ENCODE measurements at places on chromosomes 5 and 9.

DNA sequence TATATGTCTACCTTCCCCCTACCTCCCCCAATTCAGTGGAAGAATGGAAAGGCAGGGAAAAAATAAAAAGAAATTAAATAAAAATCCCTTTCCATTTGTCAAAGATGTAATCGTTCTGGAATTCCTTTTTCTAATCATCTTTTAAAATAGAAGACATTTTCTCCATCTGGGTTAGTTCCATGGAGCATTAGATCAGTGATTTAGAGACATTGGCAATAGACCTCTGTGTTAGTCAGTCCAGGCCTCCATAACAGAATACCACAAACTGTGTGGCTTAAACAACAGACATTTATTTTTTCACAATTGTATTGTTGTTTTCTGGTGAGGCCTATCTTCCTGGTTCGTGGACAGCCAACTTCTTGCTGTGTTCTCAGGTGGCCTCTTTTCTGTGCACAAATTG lies 516.6 kb upstream of the DAB2 start:
- no peak for DNase-seq

- DNase-seq, result no peak
Measured at GRCh38 chr9:91056917-91057316, 255.3 kb downstream of the SYK start.

- peak; percentile 43 for DNase-seq
Measured at GRCh38 chr9:128218518-128219389, 15.6 kb downstream of the DNM1 start.

DNA sequence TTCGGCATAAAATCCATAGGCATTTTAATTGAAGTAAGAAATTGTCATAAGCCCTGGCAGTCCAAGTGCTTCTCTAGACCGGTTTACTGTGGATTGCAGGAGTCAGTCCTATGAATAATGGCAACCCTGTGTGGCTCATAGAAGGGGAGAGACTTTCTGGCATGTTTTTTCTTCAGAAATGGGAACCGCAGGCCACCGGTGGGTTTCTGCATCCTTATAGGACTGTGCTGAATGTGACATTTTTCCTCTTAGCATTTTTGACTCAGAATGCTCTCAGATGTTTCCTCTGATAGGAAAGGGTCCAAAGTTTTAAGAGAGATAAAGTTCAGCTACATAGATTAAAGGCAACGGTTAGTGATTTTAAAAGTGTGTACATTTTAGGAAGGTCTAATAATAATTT lies 6.3 kb downstream of the DAPK1 start:
- DNase-seq, result no peak

DNA sequence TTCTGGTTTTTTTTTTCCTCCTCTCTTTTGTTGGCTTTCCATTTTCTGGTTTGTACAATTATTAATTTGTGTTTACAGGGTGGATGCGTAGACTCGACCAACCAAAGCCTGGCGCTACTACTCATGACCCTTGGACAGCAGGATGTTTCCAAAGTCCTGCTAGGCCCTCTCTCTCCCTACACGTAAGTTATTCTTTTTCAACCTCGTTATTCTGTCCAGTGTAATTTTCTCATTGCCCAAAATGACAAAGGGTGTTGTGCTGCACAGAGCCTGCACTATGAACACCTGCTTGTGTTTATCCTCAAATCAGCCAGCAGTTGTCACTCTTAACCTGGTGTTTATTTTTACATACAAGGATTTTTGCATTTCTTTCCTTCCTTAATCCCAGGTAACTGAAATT lies 56.6 kb downstream of the RCL1 start:
- DNase-seq, result peak; percentile 44

DNA sequence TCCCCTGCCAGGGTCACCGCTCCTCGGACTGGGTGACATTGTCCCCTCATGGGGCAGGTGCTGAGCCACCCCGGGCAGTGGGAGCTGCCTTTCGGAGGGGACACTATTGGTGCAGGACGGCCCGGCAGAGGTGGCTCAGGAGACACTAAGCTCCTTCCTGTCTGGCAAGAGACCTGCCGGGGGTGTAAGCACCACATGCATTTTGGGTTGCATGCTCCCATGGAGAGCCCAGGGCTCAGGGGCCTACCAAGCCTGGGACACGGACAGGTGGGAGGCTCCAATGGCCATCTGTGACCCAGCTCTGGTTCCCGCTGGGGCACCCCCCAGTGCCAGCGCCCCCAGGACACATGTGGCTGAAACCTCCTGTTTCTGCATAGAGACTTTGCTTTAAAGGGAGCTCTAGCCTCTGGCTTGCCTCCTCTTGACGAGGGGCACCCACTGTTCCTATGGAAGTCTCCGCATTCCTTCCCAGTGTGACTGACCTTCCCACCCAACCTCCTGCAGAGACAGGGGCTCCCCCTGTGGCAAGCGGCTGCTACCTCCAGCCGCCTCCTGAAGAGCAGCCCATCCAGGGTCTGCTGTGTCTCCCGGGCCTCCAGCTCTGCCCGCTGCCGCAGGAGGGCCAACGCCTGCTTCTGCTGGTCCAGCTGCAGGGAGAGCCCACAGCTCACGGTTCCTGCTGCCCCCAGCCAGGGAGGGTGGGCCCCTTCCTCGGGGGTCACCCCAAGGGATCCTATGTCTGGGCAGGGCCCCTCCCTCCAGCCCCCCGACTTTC lies 28.1 kb downstream of the CCDC187 start:
- DNase-seq, result no peak

DNA sequence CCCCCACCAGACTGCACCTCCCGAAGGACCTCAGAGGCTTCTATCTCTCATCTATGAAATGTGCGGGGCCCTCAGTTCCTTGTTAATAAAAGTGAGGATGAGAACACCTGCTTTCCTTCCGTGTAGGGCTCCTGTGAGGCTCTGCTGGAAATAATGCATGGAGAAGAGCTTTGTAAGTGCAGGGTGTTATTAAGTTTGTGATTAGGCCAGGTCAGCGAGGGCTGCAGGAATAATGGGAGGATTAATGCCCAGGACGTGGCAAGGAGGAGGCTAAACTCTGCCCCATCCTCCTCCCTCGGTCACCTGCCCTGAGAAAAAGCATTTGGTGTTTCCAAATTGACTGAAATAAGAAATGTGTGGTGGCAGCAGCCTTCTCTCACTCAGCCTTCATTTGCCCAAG lies 83.5 kb upstream of the HSPA9 start:
- DNase-seq, result no peak

DNA sequence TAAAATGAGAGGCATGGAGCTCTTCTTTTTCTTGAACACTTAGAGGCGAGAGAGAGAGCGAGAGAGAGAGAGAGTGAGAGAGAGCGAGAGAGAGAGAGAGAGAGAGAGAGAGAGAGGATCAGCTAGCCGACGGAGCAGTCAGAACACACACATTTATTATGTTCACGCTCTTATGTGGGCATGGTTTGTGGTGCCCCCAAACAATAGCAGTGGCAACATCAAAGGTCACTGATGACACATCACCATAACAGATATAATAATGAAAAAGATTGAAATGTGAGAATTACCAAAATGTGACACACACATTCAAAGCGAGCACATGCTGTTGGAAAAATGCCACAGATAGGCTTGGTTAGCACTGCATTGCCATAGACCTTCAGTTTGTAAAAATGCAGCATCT lies 116.1 kb downstream of the KDM4C start:
- no peak for DNase-seq

GRCh38 chr5:133952729-133953567 lies 15.5 kb downstream of the C5orf15 start:
- DNase-seq, result no peak

DNA sequence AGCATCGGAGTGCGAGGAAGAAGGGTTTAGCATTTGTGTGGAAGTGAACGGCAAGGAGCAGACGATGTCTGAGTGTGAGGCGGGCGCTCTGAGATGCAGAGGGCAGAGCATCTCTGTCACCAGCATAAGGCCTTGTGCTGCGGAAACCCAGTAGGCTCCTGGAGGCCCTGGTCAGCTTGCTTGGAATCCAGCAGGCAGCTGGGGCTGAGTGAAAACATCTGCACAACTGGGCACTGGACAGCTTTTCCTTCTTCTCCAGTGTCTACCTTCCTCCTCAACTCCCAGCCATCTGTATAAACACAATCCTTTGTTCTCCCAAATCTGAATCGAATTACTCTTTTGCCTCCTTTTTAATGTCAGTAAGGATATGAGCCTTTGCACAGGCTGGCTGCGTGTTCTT lies 72.1 kb downstream of the C7 start:
- no peak for DNase-seq

GRCh38 chr5:419970-420369 lies 23.0 kb upstream of the EXOC3 start:
- no peak for DNase-seq

GRCh38 chr5:155926766-155927165 lies 400.2 kb upstream of the SGCD start:
- no peak for DNase-seq

- DNase-seq, result no peak
Measured at GRCh38 chr5:89303033-89303480, 420.1 kb upstream of the MEF2C start.

DNA sequence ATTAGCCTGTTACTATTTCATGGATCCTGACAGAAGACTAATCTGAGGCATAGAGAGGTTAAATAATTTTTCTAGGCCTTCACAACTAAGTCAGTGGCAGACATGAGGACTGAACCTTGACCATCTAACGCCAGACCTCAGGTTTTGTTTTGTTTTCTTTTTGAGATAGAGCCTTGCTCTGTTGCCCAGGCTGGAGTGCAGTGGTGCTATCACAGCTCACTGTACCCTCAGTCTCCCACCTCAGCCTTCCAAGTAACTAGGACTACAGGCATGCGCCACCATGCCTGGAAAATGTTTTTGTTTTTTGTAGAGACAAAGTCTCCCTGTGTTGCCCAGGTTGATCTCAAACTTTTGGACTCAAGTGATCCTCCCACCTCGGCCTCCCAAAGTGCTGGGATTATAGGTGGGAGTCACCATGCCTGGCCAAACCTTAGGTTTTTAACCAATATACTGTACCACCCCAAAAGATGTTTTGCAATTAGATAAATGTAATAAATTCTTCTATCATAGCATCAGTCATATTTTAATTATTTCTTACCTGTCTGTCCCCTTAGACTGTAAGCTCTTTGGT lies 35.4 kb downstream of the ERCC6L2 start:
- DNase-seq, result no peak

DNA sequence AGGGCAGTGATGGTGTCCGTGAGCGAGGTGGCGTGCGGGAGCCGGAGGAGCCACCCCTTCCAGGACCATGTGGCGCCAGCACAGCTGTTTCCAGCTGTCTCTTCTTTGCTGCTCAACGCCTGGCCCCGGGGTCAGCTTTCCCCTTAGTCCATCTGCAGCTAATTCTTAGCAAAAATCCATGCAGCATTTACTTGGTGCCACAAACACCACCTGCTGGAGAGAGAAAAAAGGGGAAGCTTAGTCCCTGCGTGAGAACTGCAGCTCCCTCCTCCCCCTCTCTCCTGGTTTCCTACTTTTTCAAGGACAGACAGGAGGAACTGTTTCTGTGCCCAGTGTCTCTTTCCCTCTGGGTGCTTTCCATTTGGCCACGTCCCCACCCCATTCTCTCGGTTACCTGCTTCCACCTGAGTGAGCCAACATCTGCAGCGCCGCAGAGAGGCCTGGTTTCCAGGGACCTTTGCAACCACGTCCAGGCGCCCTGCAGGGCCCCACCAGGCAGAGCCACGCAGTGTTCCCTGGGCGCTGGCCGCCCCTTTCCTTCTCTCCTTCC lies 3.4 kb downstream of the SLC6A19 start:
- DNase-seq, result no peak

DNA sequence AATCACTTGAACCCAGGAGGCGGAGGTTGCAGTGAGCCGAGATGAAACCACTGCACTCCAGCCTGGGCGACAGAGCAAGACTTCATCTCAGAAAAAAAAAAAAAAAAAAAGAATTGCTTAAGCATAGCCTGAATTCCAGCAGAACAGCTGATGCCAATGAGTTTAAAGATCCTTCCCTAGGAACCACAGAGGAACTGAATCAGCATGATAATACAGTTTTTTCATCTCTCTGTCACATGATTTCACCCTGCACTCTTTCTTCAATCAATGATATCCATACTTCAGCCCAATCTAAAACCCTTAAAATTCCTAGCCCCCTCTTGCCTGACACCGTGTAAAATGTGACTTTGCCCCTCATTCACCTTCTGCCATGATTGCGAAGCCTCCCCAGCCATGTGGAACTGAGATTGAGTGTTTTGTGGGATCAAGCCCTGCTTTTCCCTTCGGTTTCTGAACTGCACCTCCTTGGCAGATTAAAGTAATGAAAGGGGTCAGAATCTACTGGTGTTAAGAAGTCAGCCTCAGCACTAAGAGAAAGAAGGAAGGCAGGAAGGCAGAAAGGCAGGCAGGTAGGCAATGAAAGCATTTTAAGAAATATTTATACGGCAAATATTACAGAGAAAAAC lies 20.9 kb upstream of the DMXL1 start:
- no peak for DNase-seq

DNA sequence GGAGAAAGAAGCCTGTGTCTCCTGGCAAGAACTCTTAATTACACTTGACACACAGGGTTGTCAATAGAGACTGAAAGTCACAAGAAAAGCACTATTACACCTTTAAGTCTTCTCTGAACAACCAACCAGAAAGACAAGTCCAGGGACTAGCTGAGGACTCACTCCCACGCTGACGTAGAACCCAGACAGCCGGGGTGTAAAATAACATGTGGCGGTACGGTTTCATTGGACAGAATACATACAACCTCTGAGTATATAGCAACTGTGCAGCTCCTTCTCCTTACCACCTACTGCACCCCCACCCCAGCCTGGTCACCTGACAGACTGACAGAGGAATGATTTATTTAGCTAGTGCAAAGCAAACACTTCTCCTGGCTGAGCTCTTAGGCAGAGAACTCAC lies 103.4 kb upstream of the RASEF start:
- no peak for DNase-seq

DNA sequence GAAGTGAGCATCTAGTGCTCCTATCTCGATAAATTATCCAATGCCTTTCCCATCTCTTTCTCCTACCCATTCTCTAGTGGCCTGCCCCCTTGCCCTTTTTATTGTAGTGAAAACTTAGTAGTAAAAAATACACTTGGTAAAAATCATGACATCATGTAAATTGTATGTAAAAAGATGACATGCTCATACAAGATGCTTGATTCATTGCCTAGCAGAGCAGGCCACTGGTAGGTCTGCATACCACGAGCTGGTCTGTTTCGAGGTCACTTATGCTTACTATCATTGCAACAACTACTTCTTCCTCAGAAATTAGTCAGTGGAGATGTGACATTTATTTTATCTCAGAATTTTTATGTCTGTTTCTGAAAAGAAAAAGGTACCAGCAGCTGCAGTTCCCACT lies 177.3 kb downstream of the C9orf152 start:
- no peak for DNase-seq

GRCh38 chr5:113188436-113188835 lies 211.8 kb downstream of the DCP2 start:
- DNase-seq, result no peak

DNA sequence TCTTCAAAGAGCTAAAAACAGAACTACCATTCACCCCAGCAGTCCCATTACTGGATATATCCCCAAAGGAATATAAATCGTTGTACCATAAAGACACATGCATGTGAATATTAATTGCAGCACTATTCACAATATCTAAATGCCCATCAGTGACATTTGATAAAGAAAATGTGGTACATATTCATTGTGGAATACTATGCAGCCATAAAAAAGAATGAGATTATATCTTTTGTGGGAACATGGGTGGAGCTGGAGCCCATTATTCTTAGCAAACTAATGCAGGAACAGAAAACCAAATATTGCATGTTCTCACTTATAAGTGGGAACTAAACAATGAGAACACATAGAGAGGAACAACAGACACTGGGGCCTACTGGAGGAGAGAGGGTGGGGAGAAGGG lies 38.7 kb downstream of the FCHO2 start:
- DNase-seq, result no peak

- DNase-seq, result no peak
Measured at GRCh38 chr5:72852356-72852755, 35.9 kb downstream of the TNPO1 start.

Data from NCI-H1105 treated with DMSO at 0.1 percent for 48 hours (cell line).